ENCODE measurements at places on chromosomes 11 and 22.

GRCh38 chr11:127109796-127110480, 109.4 kb upstream of the KIRREL3 start:
- DNase-seq = no peak

- peak; percentile 46 for DNase-seq
Measured at GRCh38 chr11:76672431-76673175, 2.1 kb upstream of the LRRC32 start.

- no peak for DNase-seq
Measured at GRCh38 chr11:33655842-33656600, 44.6 kb downstream of the C11orf91 start.

- no peak for DNase-seq
Measured at GRCh38 chr22:42162728-42163489, 32.3 kb upstream of the CYP2D6 start.

GRCh38 chr11:128315933-128316332, 271.4 kb downstream of the ETS1 start:
- no peak for DNase-seq

- DNase-seq = no peak
Measured at GRCh38 chr11:127383026-127383425, 382.5 kb upstream of the KIRREL3 start.

- DNase-seq = no peak
Measured at GRCh38 chr22:19430890-19431541, 517 bp downstream of the HIRA start.
